ENCODE measurements at places on chromosomes 7 and 10.

DNA sequence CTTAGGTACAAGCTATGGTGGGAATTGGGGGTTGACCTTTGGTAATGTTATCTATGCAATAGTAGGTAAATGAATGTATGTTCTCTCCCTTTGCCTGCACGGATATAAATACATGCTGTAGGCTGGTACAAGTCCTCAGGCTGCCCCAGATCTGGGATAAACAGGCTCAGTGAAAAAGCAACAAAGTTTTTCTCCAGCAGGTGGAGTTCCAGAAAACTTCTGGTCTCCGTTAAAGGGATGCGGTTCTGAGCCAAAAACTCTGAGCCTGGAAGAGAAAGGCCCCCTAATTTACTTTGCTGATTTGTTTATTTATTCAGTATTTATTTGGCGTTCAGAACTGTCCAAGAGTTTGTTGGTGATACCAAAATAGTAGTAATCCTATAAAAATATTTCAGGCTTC, 204.7 kb downstream of the ADRA2A start:
- DNase-seq = no peak

- DNase-seq = no peak
Measured at GRCh38 chr10:71086439-71087080, 125.8 kb upstream of the UNC5B start.

DNA sequence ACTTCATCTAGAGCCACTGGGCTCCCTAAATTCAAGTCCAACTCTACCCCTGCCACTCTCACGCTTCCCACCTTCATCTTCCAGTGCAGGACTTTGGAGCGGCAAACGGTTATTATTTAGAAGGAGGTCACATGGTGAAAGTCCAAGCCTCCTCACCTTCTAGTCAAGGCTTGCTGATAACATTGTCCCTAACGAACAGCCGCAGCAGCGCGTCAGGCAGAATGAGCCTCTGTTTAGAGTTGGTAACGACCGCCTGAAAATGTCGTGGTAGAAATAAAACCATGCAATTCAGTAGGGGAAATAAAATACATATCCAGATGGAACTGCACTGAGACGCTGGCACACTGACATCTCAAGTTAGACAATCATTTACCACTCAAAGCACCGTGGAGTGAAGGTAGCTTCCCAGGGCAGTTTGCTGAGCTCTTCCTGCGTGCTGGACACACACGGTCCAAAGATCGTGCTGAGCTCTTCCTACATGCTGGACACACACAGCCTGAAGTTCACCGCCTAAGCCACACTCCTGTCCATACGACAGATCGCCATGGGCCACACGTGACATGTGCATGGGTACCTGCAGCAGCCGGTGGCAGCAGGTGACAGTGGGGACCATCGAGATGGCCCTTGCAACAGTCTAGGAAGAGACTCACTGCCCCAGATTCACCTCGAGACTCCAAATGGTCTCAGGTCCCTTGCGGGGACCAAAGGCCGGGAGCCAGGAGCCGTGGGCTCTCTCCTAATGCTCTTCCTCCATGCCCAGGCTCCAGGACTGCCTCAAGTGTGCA, 323.5 kb downstream of the PTPRN2 start:
- DNase-seq = no peak

DNA sequence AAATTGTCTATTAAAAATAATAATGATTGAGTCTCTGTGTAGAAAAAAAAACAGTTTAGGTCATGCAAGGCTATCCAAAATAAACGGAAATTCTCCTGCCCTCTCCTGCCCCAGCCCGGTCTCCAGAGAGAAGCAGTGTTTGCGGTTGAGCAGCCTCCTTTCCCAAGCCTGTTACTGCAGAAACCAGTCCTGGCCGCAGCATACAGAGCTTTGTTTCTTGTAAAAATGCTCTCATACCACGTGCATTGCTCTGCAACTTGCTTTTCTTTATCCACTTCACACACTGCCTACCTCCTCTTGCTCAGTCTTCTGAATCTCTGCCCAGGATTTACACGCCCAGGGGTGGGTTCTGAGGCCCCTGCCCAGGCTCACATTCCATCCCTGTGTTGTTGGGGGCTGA, 34.4 kb upstream of the CUL1 start:
- no peak for DNase-seq

GRCh38 chr10:27569946-27570345, 65.8 kb downstream of the RAB18 start:
- DNase-seq = no peak

- no peak for DNase-seq
Measured at GRCh38 chr10:35699848-35700486, 57.9 kb upstream of the FZD8 start.

DNA sequence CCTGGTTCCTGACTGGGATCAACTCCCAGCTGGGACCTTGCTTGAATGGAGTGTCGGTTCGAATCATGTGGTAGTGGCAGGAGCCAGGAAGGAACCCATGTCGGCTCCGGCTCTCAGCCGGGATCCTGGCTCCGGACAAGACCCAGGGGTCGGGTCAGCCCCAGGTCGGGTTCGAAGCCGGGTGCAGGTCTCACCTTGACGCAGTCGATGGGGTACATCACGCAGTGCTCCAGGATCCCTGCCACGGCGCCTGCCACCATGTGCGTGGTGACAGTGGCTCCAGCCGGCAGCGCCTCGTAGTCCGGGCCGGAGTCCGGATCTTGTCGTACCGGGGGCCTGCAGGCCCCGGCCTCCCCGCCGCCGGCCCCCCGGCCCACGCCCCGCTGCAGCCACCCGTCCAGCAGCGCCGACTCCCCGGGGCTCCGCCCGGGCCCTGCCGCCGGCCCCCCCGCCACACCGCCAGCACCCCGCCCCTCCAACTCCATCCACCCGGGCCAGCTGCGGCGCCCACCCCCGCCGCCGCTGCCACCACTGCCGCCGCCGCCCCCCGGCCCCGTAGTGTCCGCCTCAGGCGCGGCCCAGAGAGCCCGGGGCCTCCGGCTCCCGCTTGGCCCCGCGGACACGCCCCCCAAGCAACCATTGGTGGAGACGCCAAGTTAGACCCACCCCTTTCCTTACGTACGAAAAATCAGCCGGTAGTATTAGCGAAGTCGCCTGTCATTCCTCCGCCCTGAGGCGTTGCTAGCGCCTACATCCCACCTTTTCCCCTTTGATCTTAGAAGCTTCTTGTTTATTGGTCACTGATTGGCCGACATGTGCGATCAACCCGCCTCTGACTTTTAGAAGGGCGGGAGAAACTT, at the start of gene SLC25A28:
Gene SLC25A28, minus strand, starts transcription at position 589 of the 860 bp plus-strand sequence. Its CDS starts 104 bp downstream, at position 485.
- DNase-seq = peak; percentile 98

DNA sequence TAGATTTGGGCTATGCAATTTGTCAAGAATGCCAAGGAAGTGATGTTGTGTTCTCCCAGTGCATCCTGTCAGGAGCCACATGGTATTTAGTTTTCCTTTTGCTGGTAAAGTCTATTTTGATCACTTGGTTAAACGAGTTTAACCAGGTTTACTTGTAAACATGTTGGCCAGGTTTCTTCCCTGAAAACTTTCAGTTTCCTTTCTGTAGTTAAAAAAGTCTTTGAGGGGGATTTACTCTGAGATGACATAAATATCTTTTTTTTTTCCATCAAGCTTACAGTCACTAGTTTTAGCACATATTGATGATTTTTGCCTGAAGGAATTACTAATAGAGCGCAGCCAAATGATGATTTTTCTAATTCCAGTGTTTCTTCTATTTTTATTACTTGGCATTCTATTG, 320.5 kb downstream of the PHF14 start:
- no peak for DNase-seq

GRCh38 chr10:88978463-88978862, 12.1 kb upstream of the FAS start:
- DNase-seq = no peak

- DNase-seq = no peak
Measured at GRCh38 chr7:155161690-155162089, 91.6 kb downstream of the HTR5A start.

GRCh38 chr7:11232462-11232861, 258.8 kb downstream of the PHF14 start:
- DNase-seq = no peak

GRCh38 chr7:131502810-131503508, 53.5 kb downstream of the PODXL start:
- no peak for DNase-seq

- DNase-seq = no peak
Measured at GRCh38 chr7:84985073-84985784, 201.6 kb downstream of the SEMA3D start.

DNA sequence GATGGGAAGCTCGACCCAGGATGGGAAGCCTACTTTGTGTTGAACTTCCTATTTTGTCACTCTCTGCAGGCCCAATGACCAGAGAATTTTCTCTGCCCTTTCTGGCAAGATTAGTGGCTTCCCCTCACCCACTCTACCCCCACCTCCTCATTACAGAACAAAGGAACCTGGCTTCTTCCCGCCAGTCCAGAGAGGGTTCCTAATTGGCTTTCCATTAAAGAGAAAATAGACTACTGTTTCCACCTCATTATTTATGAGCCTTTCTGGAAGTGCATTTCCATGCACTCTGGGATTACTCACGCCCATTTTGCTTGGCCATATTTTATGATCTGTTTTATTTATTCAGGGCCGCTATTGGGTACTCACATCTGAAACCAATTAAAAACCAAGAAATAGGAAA, 94.9 kb upstream of the TCF7L2 start:
- no peak for DNase-seq

Data from CD4-positive, alpha-beta T cell treated with Interleukin-2 at 100 ng/mL for 4 hours (primary cell).